ENCODE measurements at places on chromosomes 2 and 18.

GRCh38 chr2:27903649-27904404 is 13.3 kb downstream of the BABAM2 start:
- H3K4me3 ChIP-seq = no peak overlapping the region
- H3K27ac ChIP-seq = no peak overlapping the region
- no peaks in the 10 kb centered on the region for H3K4me1 ChIP-seq
- no peak for DNase-seq

- no peak overlapping the region for H3K27ac ChIP-seq
- H3K4me1 ChIP-seq = no peaks in the 10 kb centered on the region
- H3K27me3 ChIP-seq = no peaks in the 10 kb centered on the region
Observed at GRCh38 chr18:58337686-58338085, 291.2 kb downstream of the ALPK2 start.

DNA sequence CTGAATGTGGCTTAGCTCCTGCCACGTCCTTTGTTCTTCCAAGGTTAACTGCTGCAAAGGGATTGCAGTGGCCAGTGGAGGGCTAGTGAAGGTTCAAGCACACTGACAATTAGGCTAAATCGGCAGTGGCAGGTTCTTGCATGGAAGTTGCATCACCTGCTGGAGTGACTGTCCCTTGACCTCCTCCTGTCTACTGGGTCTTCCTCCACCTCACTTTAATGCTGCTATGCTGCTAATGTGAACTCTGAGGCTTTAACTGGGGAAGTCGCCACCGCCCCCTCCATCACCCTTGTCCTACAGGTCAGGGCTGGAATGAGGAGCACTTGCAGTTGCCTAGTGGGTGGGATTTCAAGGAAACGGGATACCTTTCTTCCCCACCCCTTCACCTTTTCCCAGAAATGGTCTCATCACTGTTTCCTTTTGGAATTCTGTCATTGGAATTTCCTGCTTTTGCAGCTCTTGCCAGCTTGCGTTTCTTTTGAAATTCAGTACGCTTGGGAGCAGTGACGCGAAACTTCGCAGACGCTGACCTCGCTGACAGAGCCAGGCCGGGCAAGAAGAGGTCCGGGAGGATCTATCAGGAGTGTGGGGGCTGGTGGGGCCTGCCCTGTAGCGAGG is 150.3 kb downstream of the SH3RF3 start:
- peaks cover 22% of the 10 kb centered on the region for H3K4me1 ChIP-seq
- H3K36me3 ChIP-seq = no peaks in the 10 kb centered on the region
- no peak for DNase-seq
- H3K27me3 ChIP-seq = no peaks in the 10 kb centered on the region
- H3K4me3 ChIP-seq = no peak overlapping the region

DNA sequence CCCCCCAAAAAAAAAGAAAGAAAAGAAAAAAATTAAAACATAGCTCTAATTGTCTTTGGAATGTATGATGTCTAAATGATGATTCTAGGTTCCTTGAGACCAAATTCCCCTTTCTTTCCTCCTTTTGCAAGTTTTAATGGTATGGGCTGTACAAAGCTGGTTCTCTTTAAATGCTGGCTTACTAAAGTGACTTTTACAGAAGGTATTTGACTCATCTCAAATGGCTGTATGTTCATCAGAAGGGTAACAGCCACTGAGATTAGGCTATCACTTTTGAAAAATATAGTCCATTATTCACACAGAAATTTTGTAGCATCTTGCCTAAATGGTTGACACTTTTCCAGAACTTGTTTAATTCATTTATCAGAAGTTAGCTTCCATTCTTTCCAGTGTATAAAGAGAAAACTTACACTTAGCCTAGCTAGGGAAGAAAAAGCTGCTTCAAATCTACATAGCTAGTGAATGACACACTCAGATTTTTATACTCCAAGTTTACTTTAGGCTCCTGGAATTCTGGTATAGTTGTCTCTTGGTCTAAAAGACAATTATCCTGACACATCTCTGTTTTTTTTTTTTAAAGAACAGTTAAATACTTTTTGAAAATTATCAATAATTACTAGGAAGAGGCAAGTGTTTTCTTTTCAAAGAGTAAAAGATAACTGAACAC is 622.6 kb downstream of the LRP1B start:
- no peaks in the 10 kb centered on the region for H3K36me3 ChIP-seq
- no peaks in the 10 kb centered on the region for H3K4me1 ChIP-seq
- no peak overlapping the region for H3K4me3 ChIP-seq
- H3K27me3 ChIP-seq = no peaks in the 10 kb centered on the region
- no peak overlapping the region for H3K27ac ChIP-seq

DNA sequence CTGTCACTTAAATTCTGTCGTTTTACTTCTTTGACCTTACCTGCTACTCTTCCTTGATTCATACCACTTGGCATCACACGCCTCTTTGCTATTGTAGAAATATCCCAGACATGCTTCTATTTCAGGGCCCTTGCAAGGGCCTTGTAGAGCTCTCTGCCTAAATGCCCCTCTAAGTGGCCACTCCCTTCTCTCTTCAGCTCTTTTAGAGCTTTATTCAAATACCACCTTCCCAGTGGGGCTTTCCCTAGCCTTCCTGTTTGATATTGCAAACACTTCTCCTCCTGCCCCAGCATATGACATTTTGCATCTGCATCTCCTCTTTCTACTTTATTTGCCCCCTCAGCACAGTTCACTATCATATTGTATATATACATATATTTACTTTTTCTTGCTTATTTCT is 54.0 kb downstream of the PELI1 start:
- no peak overlapping the region for H3K27ac ChIP-seq
- no peak overlapping the region for H3K4me3 ChIP-seq
- H3K27me3 ChIP-seq = no peaks in the 10 kb centered on the region
- no peaks in the 10 kb centered on the region for H3K4me1 ChIP-seq
- H3K36me3 ChIP-seq = peaks cover 31% of the 10 kb centered on the region

DNA sequence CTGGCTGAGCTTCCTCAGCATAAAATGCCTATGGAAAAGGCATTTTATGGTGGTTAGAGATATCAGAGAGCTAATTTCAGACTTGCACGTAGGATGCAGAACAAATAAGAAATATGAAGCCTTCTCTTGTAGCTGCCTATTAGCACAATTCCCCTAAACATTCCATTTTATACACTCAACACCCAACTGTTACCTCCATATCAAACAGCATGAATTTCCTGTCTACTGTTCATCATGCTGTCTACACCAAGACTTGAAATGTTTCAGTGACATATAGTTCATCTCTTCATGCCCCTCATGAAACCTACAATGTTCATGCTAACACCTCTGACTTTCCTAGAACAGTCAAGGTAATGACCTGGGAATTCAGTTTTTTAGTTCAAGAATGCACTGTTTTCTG is 249.9 kb downstream of the PIEZO2 start:
- H3K4me1 ChIP-seq = no peaks in the 10 kb centered on the region
- no peak for DNase-seq
- H3K36me3 ChIP-seq = no peaks in the 10 kb centered on the region
- H3K4me3 ChIP-seq = no peak overlapping the region

DNA sequence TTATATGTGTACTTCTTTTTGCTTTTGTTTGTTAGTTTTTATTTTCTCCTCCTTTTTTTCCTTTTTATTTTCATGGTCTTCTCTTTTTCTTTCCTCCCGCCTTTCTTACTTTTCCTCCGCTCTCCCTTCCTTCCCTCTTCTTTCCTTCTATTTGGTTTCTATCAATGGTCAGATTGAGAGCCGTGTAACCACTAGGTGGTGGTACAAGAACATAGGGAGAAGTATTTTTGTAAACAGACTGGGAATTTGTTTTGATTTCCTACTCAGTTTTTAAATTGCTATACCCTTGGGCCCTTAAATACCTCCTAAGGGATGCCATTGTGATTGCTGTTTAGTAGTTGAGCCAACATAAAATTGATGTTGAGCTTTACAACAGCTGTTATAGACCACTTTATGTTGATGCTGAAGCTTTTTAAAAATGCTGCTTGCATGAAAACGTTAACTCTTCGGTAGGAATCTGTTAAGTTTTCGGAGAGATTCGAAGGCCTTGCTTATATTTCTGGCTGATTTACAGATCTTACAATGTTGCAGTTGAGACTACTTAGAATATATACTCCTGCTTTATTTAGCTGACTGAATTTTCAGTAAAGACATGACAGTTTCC is 124.2 kb downstream of the UBE2E3 start:
- H3K27ac ChIP-seq = no peak overlapping the region
- H3K27me3 ChIP-seq = no peaks in the 10 kb centered on the region

DNA sequence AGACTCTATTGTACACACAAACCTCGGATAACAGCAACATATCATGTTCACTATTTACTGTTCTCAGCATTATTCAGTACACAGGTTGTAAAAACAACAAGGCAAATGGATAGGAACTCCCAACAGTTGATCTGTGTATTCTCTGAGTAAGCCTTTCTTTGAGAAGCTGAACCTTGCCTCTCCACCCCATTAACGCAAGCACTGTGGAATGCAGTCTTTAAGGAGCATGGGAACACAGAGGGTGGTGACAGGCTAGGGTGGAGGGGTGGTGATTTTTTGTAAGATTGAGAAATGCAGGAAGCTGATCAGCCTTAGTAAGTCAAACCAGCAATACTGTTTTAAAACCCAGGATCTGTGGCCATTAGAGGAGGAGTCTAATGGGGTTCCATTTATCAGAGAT is 19.6 kb upstream of the SERPINB11 start:
- H3K27me3 ChIP-seq = no peaks in the 10 kb centered on the region
- no peak overlapping the region for H3K27ac ChIP-seq
- H3K36me3 ChIP-seq = no peaks in the 10 kb centered on the region
- H3K4me1 ChIP-seq = no peaks in the 10 kb centered on the region
- H3K4me3 ChIP-seq = no peak overlapping the region
- DNase-seq = no peak

Measured in tibial artery (tissue), 4 donors.